GM23248 (cell line): ENCODE measurements at places on chromosomes 3 and 15. TPM values are rescaled to one million over a fixed set of nuclear protein-coding genes. Genes with fewer than 3 reads are reported as not detected.

- peak; percentile 7 for DNase-seq
These were observed 33.0 kb downstream of the CCDC39 start for GRCh38 chr3:180646187-180646790.

DNA sequence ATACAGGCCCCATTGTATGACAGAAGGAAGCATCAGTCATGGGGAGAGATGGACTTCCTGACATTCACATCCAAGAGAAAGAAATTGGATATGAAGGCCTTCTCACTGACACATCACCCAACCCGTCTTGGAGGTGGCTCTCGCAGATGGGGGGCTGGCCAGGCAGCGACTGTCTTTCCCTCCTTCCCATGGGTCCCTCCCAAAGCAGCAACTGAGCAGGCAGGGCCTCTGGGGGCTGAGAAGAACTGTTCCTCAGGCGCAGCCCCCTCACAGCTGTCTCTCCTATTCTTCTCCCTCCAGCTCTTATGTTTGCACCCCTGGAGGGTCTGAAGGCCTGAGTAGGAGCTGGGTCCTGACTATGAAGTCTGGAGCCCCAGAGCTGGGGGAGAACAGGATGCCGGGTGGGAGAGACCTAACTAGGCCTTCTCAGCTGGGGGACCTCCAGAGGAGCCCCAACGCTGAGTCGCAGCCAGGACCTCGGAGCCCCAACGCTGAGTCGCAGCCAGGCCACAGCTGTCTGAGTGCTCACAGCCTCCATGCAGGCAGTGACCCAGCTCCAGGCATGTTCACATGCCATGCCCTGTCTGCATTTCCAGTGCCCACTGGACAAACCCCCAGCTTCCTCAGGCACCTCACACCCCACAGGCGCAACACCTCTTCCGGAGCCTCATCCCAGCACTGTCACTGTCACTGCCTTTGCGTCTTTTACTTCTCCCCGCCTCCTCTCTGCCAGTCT lies 29.6 kb downstream of the UMPS start:
- peak; percentile 41 for DNase-seq

GRCh38 chr3:65348398-65348995 lies 660.7 kb upstream of the ADAMTS9 start:
- peak; percentile 61 for DNase-seq

DNA sequence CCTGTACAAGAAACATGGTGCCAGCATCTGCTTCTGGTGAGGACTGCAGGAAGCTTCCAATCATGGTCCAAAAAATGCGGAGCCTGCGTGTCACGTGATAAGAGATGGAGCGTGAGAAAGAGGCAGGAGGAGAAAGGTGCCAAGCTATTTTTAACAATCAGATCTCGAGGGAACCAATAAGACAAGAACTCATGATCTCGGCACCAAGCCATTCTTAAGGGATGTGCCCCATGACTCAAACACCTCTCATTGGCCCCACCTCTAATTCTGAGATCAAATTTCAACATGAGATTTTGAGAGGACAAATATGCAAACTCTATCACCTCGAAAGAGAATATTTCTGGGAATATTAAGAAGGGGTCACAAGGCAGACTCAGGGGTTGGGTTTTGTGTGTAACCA lies 107.2 kb downstream of the PYDC2 start:
- DNase-seq, result no peak

DNA sequence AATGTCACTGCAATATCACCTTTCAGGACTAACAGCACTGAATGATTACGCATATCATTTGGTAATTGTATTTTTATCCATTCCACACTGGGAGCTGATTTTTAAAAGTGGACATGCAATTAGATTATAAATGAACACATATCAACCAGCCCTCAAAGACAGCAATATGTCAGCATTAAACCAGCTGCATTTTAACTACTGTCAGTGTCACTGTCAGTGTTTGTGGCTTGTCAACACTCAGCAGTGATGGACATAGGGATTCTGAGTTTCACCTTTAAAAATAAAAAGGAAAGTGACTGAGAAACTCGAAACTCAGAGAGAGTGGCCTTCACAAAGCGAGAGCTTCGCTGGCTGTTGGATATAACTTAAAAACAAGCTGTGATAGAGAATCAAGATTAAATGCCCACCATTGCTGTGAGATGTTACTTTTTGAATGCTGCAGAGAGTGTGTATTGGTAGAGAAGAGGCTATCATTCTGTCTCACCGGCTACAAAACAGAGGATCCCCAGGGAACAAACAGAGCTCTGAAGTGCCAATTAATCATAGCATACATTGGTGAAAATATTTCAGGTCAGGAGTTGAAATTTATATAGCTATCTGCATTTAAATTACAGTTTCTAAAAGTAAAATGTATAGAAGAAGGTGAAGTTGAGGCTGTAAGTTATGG lies 635.8 kb downstream of the SQOR start:
- DNase-seq, result no peak

GRCh38 chr15:101536875-101537405 lies 47.4 kb upstream of the PCSK6 start:
- no peak for DNase-seq

- DNase-seq, result peak; percentile 10
These were observed 202.4 kb upstream of the ICE2 start for GRCh38 chr15:60681353-60681752.

The EXD1 gene
- polyA plus RNA-seq, result not detected in 2 replicates

The INSYN1 gene
- 0.10 and 0.11 TPM in 2 replicates for polyA plus RNA-seq

The PARP15 gene
- 0.29 TPM in 2 replicates for polyA plus RNA-seq

The FILIP1L gene
- polyA plus RNA-seq, result 60.9 and 66.3 TPM in 2 replicates

The TRPC1 gene
- 5.1 and 7.7 TPM in 2 replicates for polyA plus RNA-seq
